ENCODE measurements at places on chromosomes 2 and 18. TPM values are rescaled to one million over a fixed set of nuclear protein-coding genes. Genes with fewer than 3 reads are reported as not detected.
A peak's percentile ranks its signal among the peaks of the same experiment; 100 is the strongest.

GRCh38 chr2:190618030-190618429 lies 30.9 kb upstream of the NAB1 start:
- no peaks in the 10 kb centered on the region for H3K36me3 ChIP-seq
- no peaks in the 10 kb centered on the region for H3K27me3 ChIP-seq
- no peak overlapping the region for H3K4me3 ChIP-seq
- no peak overlapping the region for H3K27ac ChIP-seq

- no peak overlapping the region for H3K4me3 ChIP-seq
- DNase-seq: no peak
- H3K4me1 ChIP-seq: no peaks in the 10 kb centered on the region
- H3K27me3 ChIP-seq: no peaks in the 10 kb centered on the region
- no peak overlapping the region for H3K27ac ChIP-seq
- H3K36me3 ChIP-seq: no peaks in the 10 kb centered on the region
Observed at GRCh38 chr2:151042964-151043363, 218.7 kb downstream of the RBM43 start.

DNA sequence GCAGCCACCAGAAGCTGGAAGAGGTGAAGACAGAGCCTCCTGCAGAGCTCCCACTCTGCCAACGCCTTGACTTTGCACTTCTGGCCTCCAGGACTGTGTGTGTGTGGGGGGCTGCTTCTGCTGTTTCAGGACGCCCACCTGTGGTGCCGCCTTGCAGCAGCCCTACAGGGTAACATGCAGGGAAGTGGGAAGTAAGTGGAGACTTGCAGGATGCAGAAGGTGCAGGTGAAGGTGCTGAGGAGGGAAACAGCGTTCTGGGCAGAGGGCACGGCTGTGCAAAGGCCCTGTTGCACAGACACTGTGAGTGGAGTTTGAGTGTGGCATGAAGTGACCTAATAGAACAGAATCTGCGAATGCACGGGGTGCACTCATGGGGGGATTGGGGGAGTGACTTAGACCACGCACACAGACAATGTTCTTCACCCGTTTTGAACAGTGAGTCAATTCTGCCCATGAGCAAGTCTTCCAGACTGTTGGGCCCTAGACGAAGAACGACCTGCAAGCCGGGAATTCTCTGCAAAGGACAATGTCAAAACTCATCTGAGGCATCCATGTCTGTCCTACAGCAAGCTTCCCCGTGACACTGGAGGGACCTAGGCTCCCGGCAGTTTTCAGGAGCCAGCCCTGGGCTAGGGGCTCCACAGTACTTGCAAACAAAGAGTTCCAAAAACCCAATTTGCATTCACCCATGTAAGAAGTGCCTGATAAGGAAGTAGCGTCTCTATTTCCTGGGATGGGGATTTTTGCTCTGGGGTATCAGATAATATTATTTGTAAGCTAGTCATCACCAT lies 19.0 kb downstream of the MBP start:
- H3K4me1 ChIP-seq: peaks cover 70% of the 10 kb centered on the region
- no peak for DNase-seq
- H3K4me3 ChIP-seq: peak overlapping the region; percentile 29
- no peaks in the 10 kb centered on the region for H3K27me3 ChIP-seq
- H3K27ac ChIP-seq: peak overlapping the region; percentile 89

- no peak overlapping the region for H3K4me3 ChIP-seq
- no peak for DNase-seq
- H3K27ac ChIP-seq: no peak overlapping the region
- no peaks in the 10 kb centered on the region for H3K4me1 ChIP-seq
Observed at GRCh38 chr2:122636097-122636496, 880.6 kb downstream of the TSN start.

DNA sequence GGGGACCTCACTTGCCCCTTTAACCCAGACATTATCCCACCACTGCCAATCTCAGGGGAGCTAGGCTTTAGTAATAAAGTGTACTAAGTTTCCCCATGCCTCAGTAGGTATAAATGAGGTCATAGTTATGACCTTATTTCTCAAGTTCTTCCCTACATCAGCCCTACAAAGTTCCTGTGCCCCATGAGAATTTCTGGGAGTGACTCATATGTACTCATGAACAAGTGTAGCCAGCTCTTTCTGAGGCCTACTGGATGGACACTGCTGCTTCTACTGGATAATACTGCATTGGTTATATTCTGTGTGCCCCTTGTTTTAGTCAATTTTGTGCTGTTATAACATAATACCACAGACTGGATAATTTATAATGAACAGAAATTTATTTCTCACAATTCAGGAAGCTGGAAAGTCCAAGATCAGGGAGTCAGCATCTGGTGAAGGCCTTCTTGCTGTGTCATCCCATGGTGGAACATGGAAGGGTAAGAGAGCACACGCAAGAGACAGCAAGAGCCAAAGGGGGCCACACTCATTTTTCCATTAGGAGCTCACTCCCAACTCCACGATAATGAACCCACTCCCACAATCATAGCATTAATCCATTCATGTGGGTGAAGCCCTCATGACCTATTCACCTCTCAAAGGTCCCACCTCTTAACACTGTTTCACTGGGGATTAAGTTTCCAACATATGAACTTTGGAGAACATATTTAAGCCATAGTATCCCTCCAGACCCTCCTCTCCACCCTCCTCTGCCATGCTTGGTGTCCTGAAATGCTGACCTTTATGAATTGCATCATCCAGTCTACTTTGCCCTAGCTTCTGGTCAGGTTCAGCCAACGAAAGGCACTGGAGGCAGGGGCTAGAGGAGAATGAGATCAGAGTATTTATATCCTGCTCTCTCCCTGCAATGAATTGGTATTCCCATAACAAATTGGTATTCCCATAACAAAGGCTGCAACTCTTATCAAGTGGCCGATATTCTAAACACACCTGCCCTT lies 25.4 kb upstream of the ST3GAL5 start:
- H3K4me3 ChIP-seq: no peak overlapping the region
- H3K27me3 ChIP-seq: no peaks in the 10 kb centered on the region
- H3K27ac ChIP-seq: no peak overlapping the region
- no peak for DNase-seq

DNA sequence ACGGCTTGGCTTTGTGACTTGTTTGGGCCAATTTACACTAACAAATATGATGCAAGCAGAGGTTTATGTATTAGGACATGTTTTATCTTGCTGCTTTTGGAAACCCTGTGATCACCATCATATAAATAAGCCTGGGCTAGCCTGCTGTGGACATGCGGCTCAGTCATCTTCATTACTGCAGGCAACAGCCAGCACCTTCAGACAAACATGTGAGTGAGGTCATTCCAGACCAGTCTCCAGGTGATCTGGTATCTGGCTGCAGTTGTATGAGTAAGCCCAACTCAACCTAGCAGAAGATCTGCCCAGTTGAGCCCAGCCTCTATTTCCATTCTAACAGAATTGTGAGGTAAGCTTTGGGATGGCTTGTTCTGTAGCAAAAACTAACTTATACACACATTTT lies 254.6 kb upstream of the ATP5MC3 start:
- H3K36me3 ChIP-seq: no peaks in the 10 kb centered on the region
- no peak overlapping the region for H3K27ac ChIP-seq
- no peak overlapping the region for H3K4me3 ChIP-seq
- no peaks in the 10 kb centered on the region for H3K4me1 ChIP-seq

The CYRIA gene
- 29.4 TPM for total RNA-seq

The PLCD4 gene
- total RNA-seq: 1.1 TPM

- no peak for DNase-seq
- no peak overlapping the region for H3K4me3 ChIP-seq
- H3K27ac ChIP-seq: no peak overlapping the region
- H3K27me3 ChIP-seq: no peaks in the 10 kb centered on the region
- H3K4me1 ChIP-seq: no peaks in the 10 kb centered on the region
- no peaks in the 10 kb centered on the region for H3K36me3 ChIP-seq
Observed at GRCh38 chr18:25422230-25422629, 70.3 kb upstream of the ZNF521 start.

GRCh38 chr2:179562330-179562885 lies 297.8 kb upstream of the SESTD1 start:
- H3K27ac ChIP-seq: peak overlapping the region; percentile 59
- H3K36me3 ChIP-seq: no peaks in the 10 kb centered on the region
- no peaks in the 10 kb centered on the region for H3K4me1 ChIP-seq
- H3K27me3 ChIP-seq: no peaks in the 10 kb centered on the region
- peak overlapping the region; percentile 27 for H3K4me3 ChIP-seq

- H3K4me1 ChIP-seq: no peaks in the 10 kb centered on the region
- H3K4me3 ChIP-seq: no peak overlapping the region
- H3K36me3 ChIP-seq: no peaks in the 10 kb centered on the region
- no peaks in the 10 kb centered on the region for H3K27me3 ChIP-seq
- no peak for DNase-seq
Observed at GRCh38 chr18:56278421-56279003, 359.9 kb downstream of the TXNL1 start.

The CHST9 gene
- 5.6 TPM for total RNA-seq

The TCF23 gene
- 1.2 TPM for total RNA-seq

- no peaks in the 10 kb centered on the region for H3K27me3 ChIP-seq
- H3K36me3 ChIP-seq: no peaks in the 10 kb centered on the region
- H3K4me3 ChIP-seq: no peak overlapping the region
- H3K27ac ChIP-seq: no peak overlapping the region
Observed at GRCh38 chr2:196234672-196235071, 63.3 kb upstream of the STK17B start.

- H3K36me3 ChIP-seq: no peaks in the 10 kb centered on the region
- H3K27me3 ChIP-seq: no peaks in the 10 kb centered on the region
- H3K4me3 ChIP-seq: no peak overlapping the region
Observed at GRCh38 chr2:68436270-68436669, 30.8 kb downstream of the FBXO48 start.

Data from lower lobe of right lung (tissue), 2 donors.